ENCODE measurements at places on chromosomes 13 and 19.

DNA sequence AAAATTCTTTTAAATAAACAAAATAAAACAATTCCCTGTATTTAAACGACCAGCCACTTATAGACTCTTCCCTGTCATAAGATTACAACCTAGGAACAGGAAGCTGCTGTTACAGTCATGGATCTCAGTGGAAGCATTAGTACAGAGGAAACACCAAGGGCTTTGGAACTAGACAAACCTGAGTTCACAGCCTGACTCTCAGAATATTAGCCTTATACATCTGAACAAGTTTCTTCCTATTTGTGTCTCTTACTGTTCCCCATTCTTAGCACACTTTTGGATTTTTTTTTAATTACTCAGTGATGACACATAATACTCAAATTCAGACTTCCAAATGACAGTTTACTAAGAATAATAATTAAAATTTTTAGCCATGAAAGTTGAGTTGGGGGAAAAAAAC is 46.1 kb downstream of the ZDHHC20 start:
- no peak for DNase-seq

DNA sequence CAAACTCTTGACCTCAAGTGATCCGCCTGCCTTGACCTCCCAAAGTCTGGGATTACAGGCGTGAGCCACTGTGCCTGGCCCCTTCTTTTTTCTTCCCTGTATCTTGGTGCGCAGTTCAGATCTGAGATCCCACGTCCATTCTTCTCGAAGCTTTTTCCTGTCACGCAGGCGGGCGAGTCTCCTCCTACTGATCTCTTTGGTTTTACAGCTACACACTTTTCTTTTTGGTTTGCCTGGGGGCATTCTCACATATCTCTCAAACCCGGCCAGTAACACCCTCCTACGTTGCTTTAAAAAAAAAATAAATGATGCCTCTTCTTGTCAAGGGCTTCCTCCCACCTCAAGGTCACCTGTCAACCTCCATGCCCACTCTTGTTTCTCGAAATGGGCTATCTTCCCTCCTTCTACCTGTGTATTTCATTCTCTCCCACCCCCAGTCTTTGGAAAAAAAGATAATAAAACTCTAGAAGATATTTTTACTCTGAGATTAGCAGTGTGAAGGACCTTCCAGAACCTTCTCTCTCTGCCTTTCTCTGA is 12.1 kb downstream of the TMPRSS9 start:
- DNase-seq, result no peak

DNA sequence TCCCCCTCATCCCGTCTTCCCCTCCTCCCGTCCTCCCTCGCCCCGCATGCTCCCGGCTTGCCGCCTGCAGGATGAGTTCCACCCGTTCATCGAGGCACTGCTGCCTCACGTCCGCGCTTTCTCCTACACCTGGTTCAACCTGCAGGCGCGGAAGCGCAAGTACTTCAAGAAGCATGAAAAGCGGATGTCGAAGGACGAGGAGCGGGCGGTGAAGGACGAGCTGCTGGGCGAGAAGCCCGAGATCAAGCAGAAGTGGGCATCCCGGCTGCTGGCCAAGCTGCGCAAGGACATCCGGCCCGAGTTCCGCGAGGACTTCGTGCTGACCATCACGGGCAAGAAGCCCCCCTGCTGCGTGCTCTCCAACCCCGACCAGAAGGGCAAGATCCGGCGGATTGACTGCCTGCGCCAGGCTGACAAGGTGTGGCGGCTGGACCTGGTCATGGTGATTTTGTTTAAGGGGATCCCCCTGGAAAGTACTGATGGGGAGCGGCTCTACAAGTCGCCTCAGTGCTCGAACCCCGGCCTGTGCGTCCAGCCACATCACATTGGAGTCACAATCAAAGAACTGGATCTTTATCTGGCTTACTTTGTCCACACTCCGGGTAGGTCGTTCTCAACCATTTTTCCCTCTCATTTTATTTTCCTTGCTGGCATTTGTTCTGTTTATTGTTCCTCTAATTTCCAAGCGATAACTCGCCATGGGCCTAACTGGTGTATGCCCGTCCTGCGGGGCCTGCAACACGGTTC is 29.8 kb downstream of the NFIX start:
- no peak for DNase-seq

DNA sequence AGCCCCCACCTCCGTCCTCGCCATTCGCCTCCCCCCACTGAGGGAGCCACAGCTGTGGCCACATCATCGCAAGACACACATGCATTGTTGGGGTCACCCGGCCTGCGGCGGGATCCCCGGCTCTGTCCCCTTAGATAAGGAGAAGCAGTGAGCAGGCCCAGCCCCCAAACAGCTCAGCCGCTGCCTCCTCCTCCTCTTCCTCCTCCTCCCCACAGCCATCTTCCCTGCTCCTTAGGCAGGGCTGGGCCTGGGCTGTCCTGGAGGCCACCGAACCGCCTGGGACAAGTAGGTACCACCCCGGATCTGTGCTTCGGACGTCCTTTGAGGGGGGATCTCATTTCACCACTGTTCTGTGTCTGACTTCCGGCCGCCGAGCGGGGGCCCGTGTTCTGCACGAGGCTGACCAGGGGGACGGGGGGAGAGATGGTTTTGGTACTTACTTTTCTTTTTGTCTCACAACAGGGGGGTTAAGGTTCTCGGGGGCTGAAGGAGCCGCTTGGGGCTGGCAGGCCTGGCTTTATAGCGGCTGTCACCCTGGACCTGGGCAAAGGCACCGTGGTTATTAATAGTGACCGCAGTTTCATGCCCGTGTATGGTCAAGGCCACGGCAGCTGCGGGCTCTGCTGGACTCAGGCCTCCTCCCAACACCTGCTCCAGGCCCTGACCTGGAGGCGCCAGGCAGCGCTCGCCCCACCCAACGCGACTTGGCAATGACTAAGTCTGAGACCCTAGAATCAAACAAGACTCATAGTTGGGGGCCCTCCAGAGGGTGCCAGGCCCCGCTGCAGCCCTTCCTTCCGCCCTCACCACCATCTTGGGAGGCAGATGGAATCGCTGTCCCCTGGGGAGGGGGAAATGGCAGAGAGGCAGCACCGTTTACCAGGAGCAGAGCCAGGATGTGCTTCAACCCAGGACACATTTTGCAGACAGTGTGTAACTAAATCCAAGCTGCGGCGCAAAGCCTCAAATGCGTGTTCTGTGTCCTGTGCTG is 18.3 kb downstream of the NMRK2 start:
- DNase-seq, result no peak

GRCh38 chr19:16076958-16077611 is 790 bp downstream of the TPM4 start:
- DNase-seq, result no peak

- no peak for DNase-seq
Measured at GRCh38 chr13:51050021-51050830, 60.8 kb downstream of the C13orf42 start.

GRCh38 chr13:39510316-39510695 is 92.7 kb downstream of the LHFPL6 start:
- DNase-seq, result no peak

DNA sequence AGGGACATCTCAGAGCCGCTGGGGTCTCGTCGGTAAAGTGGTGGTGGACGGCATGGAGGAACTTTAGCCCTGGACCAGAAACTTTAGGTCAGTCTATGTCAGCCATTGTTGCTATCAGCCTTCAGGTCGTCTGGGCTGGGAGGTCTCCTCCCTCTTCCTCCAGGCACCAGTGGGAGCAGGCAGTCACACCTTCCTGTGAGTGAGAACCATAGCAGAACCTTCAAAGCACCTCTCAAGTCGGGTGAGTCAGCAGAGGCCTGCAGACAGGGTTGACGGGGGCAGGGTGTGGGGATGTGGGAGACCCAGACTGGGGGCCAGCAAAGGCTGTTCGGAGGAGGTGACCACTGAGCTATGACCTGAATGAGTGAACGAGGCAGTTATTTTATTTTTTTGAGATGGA is 15.4 kb upstream of the SBNO2 start:
- no peak for DNase-seq

GRCh38 chr13:67353941-67354340 is 123.8 kb upstream of the PCDH9 start:
- DNase-seq, result no peak

- DNase-seq, result no peak
Measured at GRCh38 chr13:29730253-29730652, 120.2 kb downstream of the UBL3 start.

DNA sequence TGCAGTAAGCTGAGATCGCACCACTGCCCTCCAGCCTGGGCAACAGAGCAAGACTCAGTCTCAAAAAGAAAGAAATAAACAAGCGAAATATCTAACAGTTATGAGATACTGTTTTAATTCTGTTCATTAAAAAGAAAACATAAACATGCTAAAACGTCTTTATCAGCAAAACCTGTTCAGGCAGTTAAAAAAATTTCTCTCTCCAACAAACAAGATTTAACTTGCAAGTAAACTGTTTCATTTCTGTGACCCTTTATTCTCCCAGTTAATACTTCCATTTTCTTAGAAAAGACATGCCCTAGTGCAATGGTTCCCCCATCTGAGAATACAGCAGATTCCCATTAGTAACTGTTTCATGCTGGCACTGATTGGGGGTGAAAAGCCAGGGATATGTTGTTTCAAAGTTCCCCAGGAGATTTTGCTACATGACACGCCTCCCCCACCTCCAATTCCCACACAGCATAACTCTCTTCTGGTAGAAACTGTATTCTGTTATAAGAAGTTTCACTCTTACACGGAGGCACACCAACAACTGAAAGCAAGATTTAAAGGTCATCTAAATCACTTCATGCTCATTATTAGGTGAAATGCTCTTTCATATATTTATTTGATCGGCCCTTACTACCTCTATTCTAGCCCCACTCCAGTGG is 24.4 kb downstream of the ELF1 start:
- no peak for DNase-seq

GRCh38 chr13:93259527-93260080 is 33.0 kb downstream of the GPC6 start:
- no peak for DNase-seq

DNA sequence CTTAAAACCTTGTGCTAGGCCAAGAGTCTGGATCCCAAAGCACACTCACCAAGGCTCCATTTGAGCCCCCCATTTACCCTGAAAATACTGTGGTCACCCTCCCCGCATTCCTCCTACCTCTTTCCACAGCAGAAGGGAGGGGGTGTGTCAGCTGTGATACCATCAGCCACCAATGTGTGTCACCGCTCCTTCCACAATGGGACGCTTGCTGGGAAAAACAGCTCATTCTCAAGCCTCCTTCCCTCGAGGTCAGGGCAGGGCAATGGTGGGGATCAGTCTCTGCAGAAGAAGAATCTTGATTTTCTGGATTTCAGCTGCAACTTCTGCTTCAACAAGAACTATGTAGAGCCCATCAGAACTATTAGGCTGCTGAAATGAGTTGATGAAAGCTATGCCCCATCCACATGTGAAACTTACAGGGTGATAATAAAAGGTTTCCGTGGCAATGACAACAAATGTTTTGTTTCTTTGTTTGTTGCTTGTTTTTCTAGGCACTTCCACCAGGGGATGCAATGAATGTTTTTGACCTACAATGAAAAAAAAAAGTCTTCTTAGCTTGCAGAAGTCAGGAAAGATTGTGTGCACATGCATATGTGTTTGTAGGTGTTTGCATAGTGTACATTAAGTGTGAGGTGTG is 26.4 kb upstream of the ZNF507 start:
- DNase-seq, result no peak

GRCh38 chr13:39597838-39598237 is 5.2 kb downstream of the LHFPL6 start:
- DNase-seq, result no peak

- DNase-seq, result no peak
Measured at GRCh38 chr13:112802802-112803195, 113.0 kb downstream of the ATP11A start.

DNA sequence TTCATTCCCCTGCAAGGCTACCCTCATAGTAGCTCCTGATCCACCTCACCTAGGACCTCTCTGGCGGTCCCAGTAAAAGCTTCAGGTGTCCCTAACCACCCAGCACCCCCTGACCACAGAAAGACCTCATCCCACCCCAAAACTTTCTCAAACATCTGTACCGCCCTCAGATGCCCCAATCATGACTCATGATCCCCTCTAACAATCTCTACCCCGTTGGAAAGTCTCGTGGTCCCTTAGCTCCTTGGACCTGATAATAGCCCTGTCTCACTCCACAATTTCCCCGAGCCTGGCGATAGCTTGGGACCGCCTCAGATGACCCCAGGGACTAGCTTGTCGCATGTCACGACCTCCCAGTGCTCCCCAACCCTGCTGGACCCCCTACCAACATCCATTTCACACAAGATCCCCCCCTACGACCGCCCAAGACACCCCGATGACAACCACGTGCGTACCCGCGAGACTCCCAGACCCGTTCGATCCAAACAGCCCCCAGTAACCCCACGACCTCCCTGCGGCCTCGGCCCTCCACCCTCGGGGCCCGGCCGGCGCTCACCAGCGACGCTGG is 450 bp downstream of the NDUFA11 start:
- no peak for DNase-seq

DNA sequence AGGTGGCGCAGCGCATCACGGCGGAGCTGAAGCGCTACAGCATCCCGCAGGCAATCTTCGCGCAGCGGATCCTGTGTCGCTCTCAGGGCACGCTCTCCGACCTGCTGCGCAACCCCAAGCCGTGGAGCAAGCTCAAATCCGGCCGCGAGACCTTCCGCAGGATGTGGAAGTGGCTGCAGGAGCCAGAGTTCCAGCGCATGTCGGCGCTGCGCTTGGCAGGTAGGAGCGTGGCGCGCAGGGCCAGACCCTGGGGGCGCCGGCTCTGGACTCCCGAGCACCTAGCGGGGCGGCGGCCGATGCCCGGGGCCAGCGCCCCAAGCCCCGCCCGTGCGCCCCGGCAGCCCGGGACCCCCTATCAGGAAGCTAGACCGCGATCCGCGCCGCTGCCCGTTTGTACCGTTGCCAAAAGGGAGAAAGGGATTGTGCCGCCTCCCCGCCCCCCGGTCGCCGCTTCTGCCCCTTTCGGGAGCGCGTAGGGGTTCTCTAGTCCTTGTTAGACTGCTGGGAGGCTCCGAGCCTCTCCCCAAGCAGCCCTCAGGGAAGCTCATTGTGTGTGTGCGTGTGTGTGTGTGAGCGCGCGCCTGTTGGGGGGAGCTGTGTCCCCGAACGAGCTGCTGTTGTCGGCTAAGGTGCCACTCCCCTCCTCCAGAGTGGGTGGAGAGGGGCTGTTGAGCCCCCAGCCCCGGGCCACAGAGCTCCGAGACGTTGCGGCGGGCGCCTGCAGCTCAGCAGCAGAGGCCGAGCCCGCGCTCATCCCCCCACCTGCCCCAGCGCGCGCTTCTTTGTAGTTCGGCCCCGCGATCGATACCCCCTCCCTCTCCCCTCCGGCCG is 1.5 kb downstream of the ONECUT3 start:
- no peak for DNase-seq

DNA sequence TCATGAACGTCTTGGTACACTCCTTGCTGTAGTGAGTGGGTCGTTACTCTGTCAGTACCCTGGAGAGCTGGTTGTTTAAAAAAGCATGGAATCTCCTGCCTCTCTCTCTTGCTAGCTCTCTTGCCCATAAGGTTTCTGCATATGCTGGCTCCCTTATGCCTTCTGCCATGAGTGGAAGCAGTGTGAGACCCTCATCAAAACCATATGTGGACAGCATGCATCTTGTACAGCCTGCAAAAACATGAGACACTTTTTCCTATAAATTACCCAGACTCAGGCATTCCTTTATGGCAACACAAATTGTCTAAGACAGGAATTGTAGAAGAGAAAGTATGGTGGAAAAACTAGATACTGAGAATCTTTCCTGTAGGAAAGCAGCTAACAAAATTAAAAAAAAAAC is 516.3 kb downstream of the SLITRK6 start:
- no peak for DNase-seq

- no peak for DNase-seq
Measured at GRCh38 chr19:45475537-45476291, 7.9 kb downstream of the FOSB start.

GRCh38 chr13:23696610-23697009 is 126.4 kb downstream of the TNFRSF19 start:
- no peak for DNase-seq

Measured in activated gamma-delta T cell (primary cell).